Osteoblast (primary cell): ENCODE measurements at places on chromosomes 11 and 22. TPM values are rescaled to one million over a fixed set of nuclear protein-coding genes. Genes with fewer than 3 reads are reported as not detected.

PTPRJ gene
- total RNA-seq = 9.1 and 10.9 TPM in 2 replicates

NXPE2 gene
- total RNA-seq = under 0.01 and 0.29 TPM in 2 replicates

SLC22A25 gene
- not detected in 2 replicates for total RNA-seq

KRTAP5-2 gene
- not detected in 2 replicates for total RNA-seq

PRAME gene
- total RNA-seq = under 0.01 and 0.36 TPM in 2 replicates

POU2AF1 gene
- not detected in 2 replicates for total RNA-seq

C11orf87 gene
- 4.3 and 4.7 TPM in 2 replicates for total RNA-seq

SYT13 gene
- total RNA-seq = under 0.01 TPM in 2 replicates

APLNR gene
- not detected in 2 replicates for total RNA-seq

CCDC116 gene
- total RNA-seq = 0.29 and 0.36 TPM in 2 replicates

RAG2 gene
- not detected in 2 replicates for total RNA-seq

CSF2RB gene
- total RNA-seq = 1.1 and 1.2 TPM in 2 replicates

BTG4 gene
- total RNA-seq = 0.29 TPM in 1 of 2 replicates, not detected in the other

YPEL4 gene
- 0.59 and 0.72 TPM in 2 replicates for total RNA-seq

IMMP1L gene
- total RNA-seq = 8.7 and 11.5 TPM in 2 replicates

MMP12 gene
- total RNA-seq = under 0.01 and 0.36 TPM in 2 replicates

PLEKHA7 gene
- 0.29 and 1.1 TPM in 2 replicates for total RNA-seq

FAT3 gene
- total RNA-seq = 2.2 and 3.5 TPM in 2 replicates

IFITM1 gene
- 48.6 and 64.4 TPM in 2 replicates for total RNA-seq

RAC2 gene
- 13.6 and 14.5 TPM in 2 replicates for total RNA-seq
